ENCODE measurements at places on chromosomes 12 and 14. TPM values are rescaled to one million over a fixed set of nuclear protein-coding genes. Genes with fewer than 3 reads are reported as not detected.

FAM177A1 gene
- 42.9 TPM for total RNA-seq

DNA sequence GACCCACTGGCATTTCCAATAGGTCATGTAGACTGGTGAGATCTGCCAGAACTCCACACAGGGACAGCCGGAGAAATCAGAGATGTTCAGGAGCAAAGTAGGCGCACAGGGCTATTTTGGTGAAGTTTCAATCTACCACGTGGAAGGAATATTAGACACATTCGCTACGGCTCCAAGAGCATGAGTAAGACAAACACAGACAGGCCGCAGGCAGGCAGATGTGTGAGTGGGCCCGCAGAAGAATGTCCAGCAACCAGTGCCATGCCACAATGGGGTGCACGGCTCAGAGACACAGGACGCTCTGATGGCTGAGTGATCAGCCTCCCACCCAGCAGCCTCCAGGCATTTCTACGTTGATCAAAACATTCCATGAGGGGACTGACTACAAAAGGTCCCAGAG is 10.4 kb downstream of the SLC15A4 start:
- DNase-seq, result no peak

- no peak for DNase-seq
Observed at GRCh38 chr12:61553091-61553490, 707.1 kb upstream of the USP15 start.

NEUROD4 gene
- total RNA-seq, result not detected

PRH2 gene
- not detected for total RNA-seq

DNA sequence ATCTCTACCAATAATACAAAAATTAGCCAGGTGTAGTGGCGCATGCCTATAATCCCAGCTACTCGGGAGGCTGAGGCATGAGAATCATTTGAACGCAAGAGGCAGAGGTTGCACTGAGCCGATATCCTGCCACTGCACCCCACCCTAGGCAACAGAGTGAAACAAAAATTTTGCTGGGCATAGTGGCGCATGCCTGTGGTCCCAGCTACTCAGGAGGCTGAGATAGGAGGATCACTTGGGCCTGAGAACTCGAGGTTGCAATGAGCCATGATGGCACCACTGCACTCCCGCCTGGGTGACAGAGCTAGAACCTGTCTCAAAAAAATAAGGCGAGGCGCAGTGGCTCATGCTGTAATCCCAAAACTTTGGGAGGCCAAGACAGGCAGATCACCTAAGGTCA is 9.5 kb downstream of the ATXN2 start:
- no peak for DNase-seq

- DNase-seq, result no peak
Observed at GRCh38 chr12:85350356-85350755, 70.3 kb downstream of the ALX1 start.

DNA sequence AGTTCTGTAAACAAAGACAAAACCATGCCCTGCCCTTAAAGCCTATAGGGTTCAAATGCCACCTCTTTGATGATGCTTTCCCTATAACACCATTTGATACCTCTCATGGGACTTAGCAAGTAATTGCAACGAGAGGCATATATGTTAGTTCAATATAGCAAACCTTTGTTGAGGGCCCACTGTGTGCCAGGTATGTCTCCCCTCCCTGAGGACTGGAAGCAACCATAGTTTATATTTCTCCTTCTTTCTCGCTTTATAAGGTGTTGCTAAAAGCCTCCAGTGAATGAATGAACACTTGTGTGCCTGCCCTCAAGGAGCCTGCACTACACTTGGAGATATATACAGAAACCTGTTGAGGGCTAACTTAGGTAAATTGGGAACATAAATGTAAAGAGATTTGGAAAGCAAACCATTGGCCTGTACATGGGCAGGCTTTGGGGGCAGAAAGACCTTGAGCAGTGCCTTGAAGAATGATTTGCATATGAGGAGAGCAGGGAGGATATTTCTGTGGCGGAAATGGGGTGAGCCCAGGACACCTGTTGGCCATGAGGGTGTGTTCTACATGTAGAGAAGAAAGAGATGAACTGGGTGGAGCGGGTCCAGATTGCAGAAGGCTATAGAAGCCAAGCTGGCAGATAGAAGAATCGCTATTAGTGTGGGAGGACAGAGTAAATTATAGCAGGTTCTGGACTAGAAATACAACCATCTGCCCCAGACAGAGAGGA is 1.8 kb upstream of the CKAP4 start:
- DNase-seq, result no peak

DNA sequence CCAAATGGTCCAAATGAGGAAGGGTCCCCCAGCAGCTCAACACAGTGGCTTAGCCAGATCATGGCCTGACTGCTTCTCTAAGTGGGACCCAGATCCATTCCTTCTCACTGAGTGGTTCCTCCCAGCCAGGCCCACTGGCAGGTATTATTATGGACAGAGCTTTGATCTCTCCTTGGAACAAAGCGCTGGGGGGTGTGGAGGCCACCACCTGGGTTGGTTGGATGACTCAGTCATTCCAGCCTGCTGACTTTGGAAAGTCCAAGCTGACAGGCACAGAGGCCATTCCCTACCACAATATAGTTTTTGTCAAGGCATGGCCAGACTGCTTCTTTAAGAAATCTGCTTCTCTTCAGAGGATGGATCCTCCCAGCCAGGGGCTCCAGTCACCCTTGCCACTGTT is 341.1 kb downstream of the BTG1 start:
- DNase-seq, result peak; percentile 37

PLEKHG7 gene
- total RNA-seq, result under 0.01 TPM

GRCh38 chr14:91893669-91894068 is 26.3 kb upstream of the TC2N start:
- peak; percentile 30 for DNase-seq

LMNTD1 gene
- not detected for total RNA-seq

SLC39A5 gene
- 0.13 TPM for total RNA-seq

CCDC196 gene
- total RNA-seq, result not detected

- DNase-seq, result peak; percentile 28
Observed at GRCh38 chr12:124774462-124775167, 89.0 kb downstream of the SCARB1 start.

DNA sequence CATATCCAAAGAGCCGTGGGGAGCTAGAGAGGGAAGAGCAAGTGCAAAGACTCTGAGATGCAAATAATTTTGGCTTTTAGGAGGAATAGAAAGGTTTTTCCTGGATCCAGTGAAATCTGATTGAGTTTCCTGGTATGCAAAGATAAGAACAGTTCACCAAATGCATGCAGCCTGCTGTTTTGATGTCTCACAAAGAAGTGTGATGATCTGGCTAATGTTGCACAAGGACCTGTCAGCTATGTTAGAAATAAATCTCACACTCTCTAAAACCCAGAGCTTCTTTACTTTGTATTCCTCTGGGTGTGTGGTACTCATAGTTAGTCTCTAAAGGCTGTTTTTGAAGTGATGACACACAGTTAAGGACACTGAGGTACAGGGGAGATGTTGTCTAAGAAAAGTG is 321.4 kb downstream of the AACS start:
- no peak for DNase-seq

ITPK1 gene
- total RNA-seq, result 39.8 TPM

GRCh38 chr12:59828521-59828920 is 232.7 kb downstream of the SLC16A7 start:
- no peak for DNase-seq

GRCh38 chr12:21065845-21066244 is 65.1 kb upstream of the SLCO1B1 start:
- DNase-seq, result no peak

DNA sequence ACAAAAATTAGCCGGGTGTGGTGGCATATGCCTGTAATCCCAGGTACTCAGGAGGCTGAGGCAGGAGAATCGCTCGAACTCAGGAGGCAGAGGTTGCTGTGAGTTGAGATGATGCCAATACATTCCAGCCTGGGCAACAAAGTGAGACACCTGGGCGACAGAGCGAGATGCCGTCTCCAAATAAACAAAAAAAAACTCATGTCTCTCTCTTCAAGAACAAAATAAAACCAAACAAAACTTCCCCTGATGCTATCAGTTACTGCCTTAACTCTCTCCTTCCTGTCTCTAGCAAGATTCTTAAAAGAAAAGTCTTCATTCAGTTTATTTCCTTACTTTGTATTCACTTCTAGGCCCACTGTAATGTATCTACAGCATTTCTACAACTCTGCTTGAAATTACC is 20.8 kb downstream of the KLHL28 start:
- no peak for DNase-seq

PARP11 gene
- 1.8 TPM for total RNA-seq

DNA sequence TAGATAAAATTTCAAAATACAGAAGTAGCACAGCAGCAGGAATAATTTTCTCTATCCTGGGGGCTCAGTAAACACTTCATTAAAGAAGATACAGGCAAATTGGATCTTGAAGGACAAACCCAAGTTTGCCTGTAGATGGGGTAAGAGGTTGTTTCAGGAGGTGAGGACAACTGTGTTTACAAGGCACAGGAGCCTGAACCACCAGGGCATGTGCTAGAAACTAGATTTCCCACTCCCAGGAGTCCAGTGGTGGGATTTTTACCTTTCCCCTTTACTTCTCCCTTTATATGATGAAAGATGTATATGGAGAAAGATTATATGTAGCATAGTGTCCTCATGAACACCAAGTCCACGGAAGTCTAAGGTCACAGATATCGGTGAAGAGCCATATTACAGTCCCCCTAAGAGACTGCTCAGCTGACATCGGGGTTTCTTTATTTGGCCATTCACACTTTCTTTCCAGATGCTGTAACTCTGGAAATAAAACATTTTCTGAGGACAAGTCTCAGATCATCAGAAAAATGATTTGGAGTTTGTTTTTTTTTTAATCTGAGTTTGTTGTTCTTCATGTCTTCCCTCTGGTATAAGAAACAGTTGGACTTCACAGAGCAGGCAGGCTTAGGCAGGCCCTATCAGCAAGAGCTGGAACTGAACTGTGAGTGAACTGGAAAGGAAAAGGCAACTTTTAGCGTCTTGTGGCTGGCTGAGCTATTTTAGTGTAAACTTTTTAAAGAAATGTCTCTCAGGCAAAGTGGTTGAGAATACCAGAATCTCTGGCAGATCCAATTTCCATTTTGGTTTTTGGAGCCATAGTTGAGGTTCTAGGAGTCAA is 8.0 kb upstream of the EVL start:
- DNase-seq, result peak; percentile 50

DNA sequence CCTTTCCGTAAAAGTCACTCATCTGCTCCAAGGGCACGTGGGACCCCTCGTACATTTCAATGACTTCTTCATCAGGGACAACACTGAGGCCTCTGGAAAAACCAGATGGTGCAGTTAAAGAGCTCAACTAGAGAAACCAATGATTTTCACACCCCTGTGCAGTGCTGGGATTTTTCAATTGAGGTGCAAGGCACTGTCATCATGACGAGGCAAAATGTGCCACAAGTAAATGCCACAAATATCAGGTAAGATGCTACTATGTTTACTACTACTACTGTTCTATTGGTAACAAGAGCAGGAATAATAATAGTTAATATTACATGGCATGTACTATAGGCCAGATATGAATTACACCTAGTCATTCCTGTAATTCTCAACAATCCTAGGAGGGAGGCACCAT is 42.4 kb downstream of the NT5DC3 start:
- DNase-seq, result no peak

SERPINA3 gene
- 0.79 TPM for total RNA-seq

PHETA1 gene
- 4.6 TPM for total RNA-seq

GRCh38 chr12:48764521-48764920 is 24.4 kb downstream of the ADCY6 start:
- DNase-seq, result peak; percentile 49

ARHGAP9 gene
- total RNA-seq, result not detected

DNA sequence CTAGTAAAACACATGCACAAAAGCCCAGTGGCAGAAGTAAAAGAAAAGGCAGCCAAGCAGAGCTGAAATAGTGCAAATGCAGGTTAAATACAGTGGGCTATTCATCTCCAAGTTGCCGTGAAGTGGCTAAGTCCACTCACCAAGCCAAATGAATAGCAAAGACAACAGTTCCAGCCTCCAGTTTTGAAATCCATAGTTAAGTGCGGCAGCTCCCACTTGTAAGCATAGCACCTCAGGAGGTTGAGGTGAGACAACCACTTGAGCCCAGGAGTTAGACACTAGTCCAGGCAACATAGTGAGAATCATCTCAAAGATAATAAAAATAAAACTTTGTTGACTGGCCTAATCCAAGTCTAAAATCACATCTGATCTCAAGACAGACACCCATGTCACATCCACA is 9.8 kb upstream of the PHLDA1 start:
- no peak for DNase-seq

WIF1 gene
- not detected for total RNA-seq

PTCSC3 gene
- not detected for total RNA-seq

DNA sequence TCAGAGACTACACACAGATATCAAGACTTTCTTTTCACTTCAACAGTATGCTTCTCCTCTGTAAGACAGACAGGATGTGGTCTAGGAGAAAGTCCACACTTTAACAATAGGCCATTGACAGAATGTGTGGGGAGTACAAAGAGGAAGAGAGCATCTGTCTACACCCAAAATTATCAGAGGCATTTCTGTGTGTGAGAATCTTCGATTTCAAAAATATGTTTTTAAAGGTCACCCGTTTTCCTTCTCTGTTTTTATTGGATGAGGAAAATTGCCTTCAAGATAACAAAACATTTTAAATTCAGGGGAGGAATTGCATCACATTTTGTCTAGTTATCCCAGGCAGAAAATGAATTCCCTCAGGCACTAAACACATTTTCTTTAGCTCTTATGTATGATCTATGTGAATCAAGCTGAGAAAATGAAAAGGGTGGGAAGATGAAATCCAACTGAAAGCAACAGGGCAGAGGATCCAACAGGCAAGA is 16.4 kb downstream of the NAV3 start:
- DNase-seq, result peak; percentile 48

DNA sequence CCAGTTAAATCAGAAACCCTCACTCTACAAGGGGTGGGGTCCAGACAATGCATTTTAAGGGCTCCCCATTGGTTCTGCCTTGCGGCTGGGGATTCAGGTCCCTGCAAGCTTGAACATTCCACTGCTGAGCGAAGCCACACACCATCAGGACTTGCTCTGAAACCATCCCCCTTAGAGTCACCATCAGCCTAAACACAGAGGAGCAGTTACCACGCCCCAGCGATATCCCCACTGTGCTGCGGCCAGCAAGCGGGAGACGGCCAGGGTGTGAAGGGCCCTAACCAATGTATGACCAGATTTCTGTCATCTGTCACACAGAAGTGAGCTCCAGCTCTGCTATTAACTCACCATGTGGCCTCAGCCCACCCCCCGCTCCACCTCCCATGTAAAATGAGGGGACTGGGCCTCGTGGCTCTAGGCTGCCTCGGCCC is 29.7 kb downstream of the CCDC88C start:
- no peak for DNase-seq

Measured in bronchial epithelial cell (primary cell).